ENCODE measurements at places on chromosomes 6 and 20.

GRCh38 chr20:43022568-43022967 is 167.1 kb downstream of the PTPRT start:
- DNase-seq, result no peak

- no peak for DNase-seq
These were observed 323.1 kb downstream of the HDGFL1 start for GRCh38 chr6:22892452-22892851.

DNA sequence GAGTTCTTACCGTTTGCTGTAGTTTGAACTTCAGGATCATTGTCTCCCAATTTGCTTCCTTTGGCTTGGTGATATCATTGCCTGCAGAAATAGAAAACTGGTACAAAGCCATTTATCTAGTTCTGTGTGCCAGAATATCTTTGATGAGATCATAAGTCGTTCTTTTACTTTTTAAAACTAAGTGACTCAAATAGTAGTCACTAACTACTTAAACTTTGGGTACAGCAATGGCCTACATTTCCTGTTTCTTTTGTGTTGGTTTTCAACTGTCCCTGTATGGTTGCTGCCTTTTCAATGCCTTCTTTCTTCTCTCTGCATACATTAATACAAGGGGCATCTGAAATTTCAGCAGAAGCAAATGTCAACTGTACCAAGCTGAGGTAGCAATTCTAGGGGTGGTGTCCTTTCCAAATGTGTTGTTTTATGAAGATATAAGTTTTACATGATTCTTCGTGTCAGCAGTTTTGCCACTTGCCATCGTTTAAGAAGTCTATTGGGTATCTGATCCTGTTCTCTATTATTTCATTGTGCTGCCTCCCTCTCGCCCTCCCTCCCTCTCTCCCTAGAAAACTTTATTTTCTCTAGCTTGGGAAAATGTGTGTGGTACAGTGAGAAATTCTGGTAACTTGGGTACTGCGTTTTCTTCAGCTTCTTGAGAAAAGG is 238.5 kb downstream of the FARS2 start:
- DNase-seq, result no peak

DNA sequence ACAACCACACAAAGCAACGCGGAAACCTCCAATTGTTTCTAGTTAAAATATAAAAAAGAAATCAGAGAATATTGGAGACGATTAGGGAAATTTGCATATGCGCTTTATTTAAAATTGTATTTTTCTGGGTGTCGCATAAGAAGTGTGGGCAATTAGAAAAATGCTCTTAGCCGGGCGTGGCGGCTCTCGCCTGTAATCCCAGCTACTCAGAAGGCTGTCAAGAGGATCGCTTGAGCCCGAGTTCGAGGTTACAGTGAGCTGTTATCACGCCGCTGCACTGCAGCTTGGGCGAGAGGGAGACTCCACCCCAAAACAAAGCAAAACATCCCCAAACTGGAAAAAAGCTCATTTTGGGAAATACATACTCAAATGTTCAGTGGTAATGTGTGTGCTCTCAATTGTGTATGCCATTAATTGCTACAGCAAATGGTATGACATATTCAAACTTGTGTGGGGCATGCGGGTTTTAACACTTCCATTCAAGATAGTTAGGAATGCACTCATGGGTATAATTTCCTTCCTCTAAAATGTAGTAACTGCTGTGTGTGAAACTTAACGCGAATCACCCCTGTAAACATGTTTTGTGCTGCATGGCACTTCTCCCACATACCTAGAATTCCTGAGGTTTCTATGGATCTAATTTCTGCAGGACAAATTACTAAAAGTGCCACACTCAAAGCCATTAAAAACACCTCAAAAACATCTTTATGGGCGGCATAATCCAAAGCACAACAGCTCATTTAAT is 54.7 kb upstream of the HFE start:
- DNase-seq, result no peak

GRCh38 chr6:30612687-30613248 is 4.3 kb downstream of the PPP1R10 start:
- no peak for DNase-seq

GRCh38 chr20:1165941-1166340 is 18.8 kb downstream of the TMEM74B start:
- DNase-seq, result no peak

GRCh38 chr20:23197836-23198235 is 111.7 kb upstream of the CD93 start:
- no peak for DNase-seq

DNA sequence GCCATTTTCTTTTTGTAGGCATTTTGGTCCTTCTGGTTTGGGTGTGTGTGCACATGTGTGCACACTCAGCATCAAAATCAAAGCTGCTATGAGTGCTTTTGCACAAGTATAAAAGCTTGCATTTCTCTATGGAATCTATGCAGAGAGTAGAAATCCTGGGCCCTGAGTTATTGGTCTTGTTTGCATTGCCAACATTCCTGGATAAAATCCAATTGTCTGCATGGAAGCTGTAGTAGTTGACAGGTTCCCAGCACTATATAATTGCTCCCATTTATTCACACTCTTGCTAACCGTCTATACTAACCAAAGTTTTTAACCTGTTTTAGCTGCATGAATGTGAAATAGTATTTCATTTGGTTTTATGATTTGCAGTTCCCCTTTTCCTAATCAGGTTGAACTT is 277.0 kb downstream of the FOXA2 start:
- no peak for DNase-seq

- DNase-seq, result no peak
These were observed 14.2 kb downstream of the TRAF3IP2 start for GRCh38 chr6:111591370-111591900.

GRCh38 chr6:141561154-141561553 is 571.6 kb upstream of the GJE1 start:
- DNase-seq, result no peak

DNA sequence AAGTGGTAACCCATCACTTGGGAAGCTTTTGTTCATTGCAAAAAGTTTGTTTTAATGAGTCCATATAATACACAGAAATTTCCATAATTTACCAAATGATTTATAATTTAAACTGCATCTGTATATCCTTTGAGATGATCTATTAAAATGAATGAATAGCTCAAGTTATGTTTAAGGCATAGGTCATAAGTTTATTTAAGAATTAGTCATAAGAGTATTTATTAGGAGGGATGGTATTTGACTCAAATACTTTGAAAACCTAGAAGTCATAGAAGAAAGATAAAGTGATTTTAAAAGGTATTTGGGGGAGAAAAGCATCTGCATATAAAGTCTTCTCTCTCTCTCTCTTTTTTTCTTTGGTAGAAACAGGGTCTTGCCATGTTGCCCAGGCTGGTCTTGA is 388.5 kb downstream of the CDKAL1 start:
- no peak for DNase-seq

DNA sequence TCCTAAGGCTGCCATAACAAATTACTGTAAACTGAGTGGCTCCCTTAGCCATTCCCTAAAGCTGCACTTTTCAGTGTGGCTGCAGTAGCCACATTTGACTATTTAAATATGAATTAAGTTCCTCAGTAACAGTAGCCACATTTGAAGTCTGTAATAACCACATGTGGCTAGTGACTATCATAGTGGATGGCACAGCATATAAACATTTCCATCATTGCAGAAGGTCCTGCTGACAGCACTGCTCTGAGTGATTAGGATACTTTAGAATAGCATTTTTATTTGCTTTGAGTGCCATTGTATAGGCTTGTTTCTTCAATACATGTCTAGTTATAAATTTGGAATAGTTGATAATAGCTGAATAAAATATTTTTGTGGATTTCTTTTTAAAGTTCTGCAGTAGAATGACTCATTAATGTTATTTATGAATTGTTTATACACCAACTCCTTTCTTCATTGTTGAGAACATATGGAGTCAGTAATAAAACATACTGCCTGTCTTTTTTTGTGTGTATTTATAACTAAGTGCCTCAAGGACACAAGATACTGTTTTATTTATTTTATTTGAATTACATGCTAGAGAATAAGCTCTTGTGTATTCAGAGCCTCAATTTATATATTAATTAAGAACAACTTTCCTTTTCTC is 217.2 kb downstream of the CDKAL1 start:
- no peak for DNase-seq

- no peak for DNase-seq
These were observed 179.8 kb downstream of the TASP1 start for GRCh38 chr20:13458860-13459451.

GRCh38 chr6:16148498-16148897 is 19.6 kb downstream of the MYLIP start:
- DNase-seq, result no peak

DNA sequence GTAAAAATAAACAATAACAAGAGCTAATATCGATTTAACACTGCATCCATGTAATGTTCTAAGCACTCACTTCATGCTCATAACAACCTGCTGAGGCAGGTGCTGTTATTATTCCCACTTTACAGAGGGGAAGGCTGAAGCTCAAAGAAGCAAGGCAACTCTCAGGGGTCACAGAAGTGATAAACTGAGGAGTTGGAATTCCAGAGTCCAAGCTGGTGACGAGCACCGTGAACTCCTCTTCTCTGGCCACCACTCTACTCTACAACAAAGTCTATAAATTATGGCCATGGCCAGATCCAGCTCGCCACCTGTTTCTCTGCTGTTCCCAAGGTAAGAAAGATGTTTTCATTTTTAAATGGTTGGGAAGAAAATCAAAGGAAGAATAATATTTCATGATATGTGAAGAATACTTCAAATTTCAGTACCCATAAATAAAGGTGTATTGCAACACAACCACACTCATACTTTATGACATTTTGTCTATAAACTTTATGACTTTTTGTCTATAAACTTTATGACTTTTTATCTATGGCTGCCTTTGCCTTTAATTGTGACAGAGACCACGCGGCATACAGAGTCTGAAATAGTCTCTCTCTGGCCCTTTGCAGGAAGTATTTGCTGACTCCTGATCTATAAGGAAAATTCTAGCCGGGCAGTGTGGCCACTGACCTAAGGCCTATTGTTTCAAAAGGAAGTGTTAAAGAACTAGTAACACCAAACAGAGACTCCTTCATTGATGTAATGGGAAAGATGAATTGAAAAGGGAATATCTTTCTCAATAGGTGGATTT is 113.2 kb upstream of the KCNG1 start:
- DNase-seq, result no peak

GRCh38 chr6:10852361-10852960 is 14.1 kb upstream of the MAK start:
- no peak for DNase-seq

DNA sequence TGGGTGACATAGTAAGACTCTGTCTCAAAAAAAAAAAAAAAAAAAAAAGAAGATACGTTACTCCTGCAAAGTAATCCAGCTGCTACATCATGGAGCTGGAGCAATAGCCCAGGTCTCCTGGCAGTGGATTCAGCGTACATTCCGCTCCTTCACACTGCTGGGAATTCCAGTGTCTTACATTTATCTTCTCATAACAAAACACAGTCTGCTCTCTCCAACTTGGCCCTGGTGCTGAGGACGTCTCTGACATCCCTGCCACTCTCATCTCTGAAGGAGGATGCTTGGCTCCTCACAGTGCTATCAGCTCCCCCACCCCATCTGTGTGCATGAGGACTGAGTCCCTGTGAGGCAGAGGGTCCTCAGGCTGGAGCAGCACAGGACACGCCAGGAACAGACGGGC is 529.8 kb downstream of the CD83 start:
- no peak for DNase-seq

DNA sequence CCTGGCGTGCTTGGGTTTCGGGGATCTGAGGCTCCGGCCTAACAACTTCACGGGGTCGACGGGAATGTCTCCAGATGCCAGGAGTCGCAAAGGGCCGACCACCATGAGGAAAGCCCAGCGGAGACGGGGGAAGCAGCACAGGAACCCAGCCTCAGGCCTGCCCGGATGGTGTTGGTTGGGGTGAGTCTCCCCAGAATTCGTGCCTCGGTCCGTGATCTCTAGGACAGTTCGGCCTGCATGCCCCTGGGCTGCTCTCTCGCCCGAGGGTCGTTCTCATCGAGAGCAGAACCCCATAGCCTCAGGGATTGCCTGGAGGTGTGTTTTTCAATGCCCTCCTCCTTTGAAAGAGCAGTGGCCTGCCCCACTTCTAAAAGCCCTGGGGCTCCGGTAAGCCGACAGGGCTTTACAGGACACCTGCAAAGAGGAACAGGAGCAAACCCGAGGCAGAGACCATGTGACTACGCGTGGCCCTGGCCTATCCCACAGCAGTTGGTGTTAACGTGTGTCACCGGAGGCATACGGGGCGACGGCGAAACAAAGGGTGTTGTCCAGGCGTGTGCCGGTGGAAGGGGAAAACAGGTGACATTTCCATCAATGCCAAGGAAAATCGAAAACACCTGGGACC is 973.1 kb upstream of the DEFB115 start:
- peak; percentile 36 for DNase-seq

DNA sequence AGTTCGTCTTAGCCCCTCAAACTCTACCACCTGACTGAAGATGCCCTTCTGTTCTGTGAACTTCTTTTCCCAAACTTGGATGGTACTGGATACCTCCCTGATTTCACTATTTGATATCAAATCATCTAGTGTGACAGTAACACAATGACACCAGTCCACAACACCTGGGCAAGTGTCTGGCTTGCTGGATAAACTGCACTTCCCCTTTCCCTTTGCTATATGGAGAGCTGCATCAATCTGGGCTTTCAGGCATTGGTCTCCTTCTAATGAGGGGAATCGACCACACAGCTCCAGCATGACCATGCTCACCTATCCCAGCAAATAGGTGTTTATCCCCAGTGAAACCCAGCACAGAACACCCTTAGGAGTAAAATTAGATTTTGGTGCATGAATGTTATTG is 3.1 kb downstream of the F13A1 start:
- DNase-seq, result no peak

Data from cortex of kidney (tissue), 1 donor.